ENCODE measurements at places on chromosomes 7 and 10.

- peak; percentile 3 for DNase-seq
Observed at GRCh38 chr10:52644373-52645186, 128.0 kb downstream of the MBL2 start.

- no peak for DNase-seq
Observed at GRCh38 chr10:69513617-69514016, 59.6 kb downstream of the NEUROG3 start.

DNA sequence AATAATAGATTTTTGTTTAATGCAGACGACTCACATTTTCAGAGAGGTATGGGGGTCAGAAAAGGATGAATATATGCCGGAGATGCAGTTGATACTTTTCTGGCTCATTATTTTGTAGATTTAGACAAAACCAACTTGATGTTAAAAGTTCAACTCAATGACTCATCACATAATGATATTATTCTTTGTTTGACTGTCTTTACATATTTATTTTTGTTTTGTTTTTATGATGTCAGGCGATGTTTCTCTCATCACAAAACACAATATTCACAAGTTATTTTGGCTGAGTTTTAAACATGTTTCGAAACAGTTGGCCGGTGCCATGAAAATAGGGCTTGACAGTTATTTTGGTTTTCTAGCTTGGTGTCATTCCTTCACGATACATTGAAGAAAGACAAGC, 1.3 kb downstream of the GJD4 start:
- no peak for DNase-seq

GRCh38 chr7:157494506-157495176, 157.8 kb downstream of the DNAJB6 start:
- no peak for DNase-seq

DNA sequence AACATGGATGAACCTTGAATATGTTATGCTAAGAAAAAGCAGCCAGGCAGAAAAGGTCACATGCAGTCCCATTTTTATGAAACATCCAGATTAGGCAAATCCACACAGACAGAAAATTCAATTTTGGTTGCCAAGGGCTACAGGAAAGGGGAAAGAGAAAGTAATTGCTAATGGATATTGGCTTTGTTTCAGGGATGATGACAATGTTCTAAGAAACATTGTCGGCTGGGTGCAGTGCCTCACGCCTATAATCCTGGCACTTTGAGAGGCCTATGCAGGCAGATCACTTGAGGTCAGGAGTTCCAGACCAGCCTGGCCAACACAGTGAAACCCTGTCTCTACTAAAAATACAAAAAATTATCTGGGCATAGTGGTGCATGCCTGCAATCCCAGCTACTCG, 23.0 kb downstream of the ZNF33B start:
- no peak for DNase-seq

- no peak for DNase-seq
Observed at GRCh38 chr10:32054094-32054493, 2.1 kb downstream of the KIF5B start.
